Hindlimb muscle (tissue), 1 donor: ENCODE measurements at places on chromosomes 3 and 15. TPM values are rescaled to one million over a fixed set of nuclear protein-coding genes. Genes with fewer than 3 reads are reported as not detected.

ISLR gene
- 152 TPM for polyA plus RNA-seq

DNA sequence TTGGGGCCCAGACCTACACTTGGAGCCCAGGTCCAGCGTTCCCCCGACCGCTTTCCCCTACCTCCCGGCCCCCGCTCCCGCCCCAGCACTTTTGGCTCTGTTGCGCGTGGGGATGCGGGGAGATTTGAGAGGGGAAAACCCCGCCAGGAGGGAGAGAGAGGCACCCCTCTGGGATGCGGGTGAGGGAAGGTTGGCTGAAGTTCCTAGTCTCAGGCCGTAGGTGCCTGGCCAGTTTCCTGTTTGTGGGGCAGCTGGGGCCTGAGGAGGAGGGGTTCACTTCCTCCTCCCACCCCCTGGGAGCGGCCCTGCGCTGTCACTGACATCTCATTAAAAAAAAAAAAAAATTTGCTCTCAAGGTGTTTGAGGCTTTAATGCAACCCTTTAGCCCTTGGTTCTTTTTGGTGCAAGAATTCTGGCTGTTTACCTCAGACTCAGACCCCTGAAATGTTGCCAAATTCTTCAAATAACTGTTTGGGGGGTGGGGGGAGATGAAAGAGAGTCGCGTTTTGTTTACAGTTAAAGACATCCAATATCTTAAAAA, 2.6 kb downstream of the FAM43A start:
- no peak for DNase-seq

DNA sequence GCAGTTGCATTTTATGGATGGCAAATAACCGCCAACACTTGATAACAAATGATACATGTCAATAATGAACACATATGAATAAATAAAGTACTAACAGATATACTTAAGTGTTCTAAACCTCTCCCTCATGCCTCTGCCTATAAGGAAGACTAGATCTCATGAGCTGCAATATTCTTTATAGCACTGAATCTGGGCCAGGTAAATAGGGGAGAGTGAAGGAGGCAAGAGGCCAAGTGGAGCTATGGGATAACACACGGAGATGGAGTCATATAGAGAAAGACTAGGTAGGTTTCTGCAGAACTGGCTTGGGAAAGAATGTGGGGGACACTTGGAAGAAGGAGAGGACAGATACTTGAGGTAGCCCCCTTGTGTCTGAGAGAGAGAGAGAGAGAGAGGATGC, 354.2 kb upstream of the CFAP20DC start:
- no peak for DNase-seq

GRCh38 chr3:51954713-51955112, 468 bp upstream of the GPR62 start:
- no peak for DNase-seq

DNA sequence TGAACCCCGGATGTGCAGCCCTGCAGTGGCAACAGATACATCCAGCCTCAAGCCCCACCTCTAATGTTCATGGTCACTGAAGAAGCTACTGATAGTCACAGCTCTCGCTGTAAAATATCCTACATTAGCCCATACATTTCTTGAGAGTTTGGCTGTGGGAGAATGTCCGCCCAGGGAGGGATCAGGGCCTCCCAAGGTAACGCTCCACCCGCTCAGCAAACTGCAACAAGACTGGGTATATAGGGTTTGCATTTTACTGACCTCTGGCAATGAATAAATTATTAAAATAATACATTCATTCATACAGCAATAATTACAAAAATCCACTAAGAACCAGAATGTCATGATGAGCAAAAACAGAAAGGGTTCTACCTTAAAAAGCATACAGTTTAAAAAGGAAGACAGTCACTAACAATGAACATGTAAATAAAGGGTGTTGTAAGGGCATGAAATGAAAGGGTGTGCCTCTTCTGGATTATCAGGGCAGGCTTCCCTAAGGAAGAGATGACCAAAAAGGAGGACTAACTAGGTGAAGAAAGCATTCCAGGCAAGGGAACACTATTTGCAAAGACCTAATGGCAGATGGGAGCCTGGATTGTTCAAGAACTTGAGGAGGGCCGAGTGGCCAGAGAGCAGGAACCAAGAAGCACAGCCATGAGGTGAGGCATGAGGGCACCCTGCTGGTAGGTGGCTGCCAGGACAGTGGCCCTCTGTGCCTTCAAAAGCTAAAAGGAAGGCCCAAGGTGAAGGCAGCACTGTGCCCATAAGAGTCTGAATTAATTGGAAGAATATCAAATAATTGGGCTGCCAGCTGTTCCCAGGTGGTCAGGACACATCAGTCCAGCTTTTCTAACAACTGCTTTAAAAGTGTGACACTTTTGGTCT, 28.1 kb upstream of the CTDSPL start:
- DNase-seq = no peak
